Activated naive CD4-positive, alpha-beta T cell treated with anti-CD3 and anti-CD28 coated beads, Interleukin-2, amount 10 ng/mL, durations not matched to agents 5 hours and 36 hours (primary cell): ENCODE measurements at places on chromosomes 12 and 14. TPM values are rescaled to one million over a fixed set of nuclear protein-coding genes. Genes with fewer than 3 reads are reported as not detected.

TRIM9 gene
- total RNA-seq, result 0.30 TPM

AKAP6 gene
- 0.60 TPM for total RNA-seq

AQP6 gene
- total RNA-seq, result not detected

IGF1 gene
- 0.10 TPM for total RNA-seq

RAB15 gene
- total RNA-seq, result 6.6 TPM

SLC48A1 gene
- total RNA-seq, result 14.8 TPM

KRT2 gene
- total RNA-seq, result not detected

AKT1 gene
- 139 TPM for total RNA-seq

EMP1 gene
- 37.6 TPM for total RNA-seq

SMCO2 gene
- total RNA-seq, result 0.18 TPM
